ENCODE measurements at places on chromosomes 6 and 20. TPM values are rescaled to one million over a fixed set of nuclear protein-coding genes. Genes with fewer than 3 reads are reported as not detected.

The RHAG gene
- total RNA-seq: not detected

The TRIM10 gene
- not detected for total RNA-seq

The RAB5IF gene
- total RNA-seq: 75.7 TPM

The TINAG gene
- not detected for total RNA-seq

The BTNL2 gene
- total RNA-seq: not detected

The PXDC1 gene
- not detected for total RNA-seq

The TRMT6 gene
- 14.1 TPM for total RNA-seq

The PPP1R16B gene
- total RNA-seq: 78.0 TPM

The PLEKHG1 gene
- total RNA-seq: 0.43 TPM

The FNDC11 gene
- 0.63 TPM for total RNA-seq

The ZSCAN23 gene
- 1.6 TPM for total RNA-seq

The TOX2 gene
- 0.55 TPM for total RNA-seq

The VSX1 gene
- total RNA-seq: not detected
